Posterior cingulate gyrus (tissue), 11 donors: ENCODE measurements at places on chromosomes 5 and 9.

GRCh38 chr9:109935406-109936087 lies 155.5 kb downstream of the PALM2AKAP2 start:
- DNase-seq = no peak

GRCh38 chr5:158376679-158377078 lies 517.7 kb upstream of the CLINT1 start:
- DNase-seq = no peak

GRCh38 chr9:33293782-33294181 lies 3.5 kb downstream of the NFX1 start:
- DNase-seq = no peak

DNA sequence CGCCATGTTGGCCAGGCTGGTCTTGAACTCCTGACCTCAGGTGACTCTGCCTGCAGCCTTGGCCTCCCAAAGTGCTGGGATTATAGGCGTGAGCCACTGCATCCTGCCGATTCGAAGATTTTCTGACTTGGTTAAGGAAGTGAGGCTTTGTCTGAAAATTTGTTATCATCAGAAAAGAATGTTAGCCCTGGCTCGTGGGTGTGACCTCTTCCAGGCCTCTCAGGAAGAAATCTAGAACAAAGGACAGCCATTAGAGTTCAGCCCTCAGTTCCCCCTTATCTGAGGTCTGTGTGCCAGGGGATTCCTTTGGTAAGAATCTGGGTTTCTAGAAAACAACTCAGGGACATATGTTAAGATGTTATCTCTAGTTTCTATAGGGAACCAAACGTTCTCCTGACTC lies 6.2 kb downstream of the OR2S2 start:
- no peak for DNase-seq

GRCh38 chr9:120904978-120905301 lies 21.7 kb downstream of the TRAF1 start:
- DNase-seq = no peak

DNA sequence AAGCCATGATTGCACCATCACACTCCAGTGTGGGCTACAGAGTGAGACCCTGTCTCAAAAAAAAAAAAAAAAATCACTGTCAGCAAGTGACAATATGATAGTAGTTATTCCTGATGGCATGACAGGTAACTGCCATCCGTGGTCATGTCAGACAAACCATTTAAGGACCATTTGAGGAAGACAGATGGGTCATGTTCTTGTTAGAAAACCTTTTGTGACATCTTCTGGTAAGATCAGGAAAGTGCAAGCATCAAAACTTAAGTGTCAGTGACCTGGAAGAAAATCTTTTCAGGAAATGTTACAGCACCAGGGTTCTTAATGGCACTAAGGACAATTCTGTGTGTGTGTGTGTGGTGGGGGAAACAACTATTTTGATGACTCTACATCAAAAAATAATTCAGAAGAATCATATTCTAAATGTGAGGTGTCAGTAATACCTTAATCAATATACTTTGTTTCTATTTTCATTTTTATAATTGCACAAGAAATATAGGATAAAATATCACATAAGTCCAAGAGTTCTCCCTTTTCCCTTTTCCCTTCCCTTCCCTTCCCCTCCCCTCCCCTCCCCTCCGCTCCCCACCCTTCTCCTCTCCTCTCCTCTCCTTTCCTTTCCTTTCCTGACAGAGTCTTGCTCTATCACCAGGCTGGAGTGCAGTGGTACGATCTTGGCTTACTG lies 17.8 kb downstream of the SLC38A9 start:
- no peak for DNase-seq

GRCh38 chr5:96680759-96681470 lies 18.7 kb downstream of the CAST start:
- no peak for DNase-seq

DNA sequence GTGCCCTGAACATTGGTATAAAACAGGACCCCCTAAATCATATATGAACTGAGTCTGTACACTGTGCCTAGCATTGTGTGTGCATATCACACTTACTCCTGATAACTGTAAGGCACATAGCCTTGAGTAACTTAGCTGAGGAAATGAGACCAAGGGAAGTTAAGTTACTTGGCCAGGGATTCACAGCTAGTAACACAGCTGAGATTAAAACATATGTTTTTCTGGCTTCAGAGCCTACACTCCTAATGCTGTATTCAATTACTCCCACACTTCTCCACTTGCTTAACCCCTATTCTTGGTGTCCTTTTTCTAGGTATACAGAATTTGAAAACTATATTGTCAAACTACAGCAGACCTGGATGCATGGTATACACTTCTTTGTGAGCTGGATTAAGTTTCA lies 12.8 kb downstream of the GHR start:
- no peak for DNase-seq
